ENCODE measurements at places on chromosomes 6 and 20.

DNA sequence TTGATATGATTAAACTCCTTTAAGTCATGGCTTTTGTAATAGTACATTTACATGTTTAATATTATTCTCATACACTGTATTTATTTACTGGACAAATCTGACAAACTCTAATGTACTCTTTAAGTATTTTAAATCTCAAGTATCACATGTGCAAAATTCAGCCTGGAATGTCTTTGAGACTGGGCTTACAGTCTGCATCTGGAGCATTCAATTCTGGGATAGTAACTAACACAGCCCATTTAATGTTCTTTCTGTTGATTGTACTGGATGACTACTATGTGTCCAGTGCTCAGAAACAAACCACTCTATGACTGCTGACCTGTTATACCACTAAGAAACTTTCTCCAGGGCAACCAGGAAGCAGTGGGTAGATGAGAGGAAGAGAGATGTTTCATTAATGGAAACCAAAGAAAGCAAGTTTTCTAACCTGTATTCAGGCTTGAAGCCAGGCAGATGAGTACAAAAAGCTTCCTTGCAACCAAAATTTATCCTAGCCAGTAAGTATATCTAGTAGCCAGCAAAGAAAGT, 26.8 kb downstream of the FBXL4 start:
- DNase-seq = no peak

- DNase-seq = no peak
Measured at GRCh38 chr6:36684447-36684812, 5.9 kb downstream of the CDKN1A start.

GRCh38 chr6:155388591-155388990, 67.0 kb downstream of the NOX3 start:
- DNase-seq = no peak

- DNase-seq = no peak
Measured at GRCh38 chr20:23187751-23188150, 101.6 kb upstream of the CD93 start.

DNA sequence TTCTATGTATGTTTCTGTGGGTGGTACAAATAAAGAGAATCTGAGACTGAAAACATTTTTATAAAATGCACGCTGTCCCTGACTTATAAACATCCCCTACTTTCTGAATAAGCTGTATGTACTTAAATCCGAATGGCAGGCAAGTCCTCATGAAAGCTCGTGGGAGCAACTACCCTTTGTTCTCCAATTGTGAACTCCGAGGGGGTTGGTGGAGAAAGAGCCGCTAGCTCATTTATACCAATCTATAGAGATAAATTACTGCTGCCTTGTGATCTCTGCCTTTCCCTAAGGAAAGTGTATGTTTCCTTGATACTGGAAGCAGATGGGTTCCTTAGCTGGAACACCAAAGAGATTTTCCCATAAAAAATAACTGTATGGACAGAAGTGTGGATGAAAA, 84.5 kb downstream of the GJA10 start:
- no peak for DNase-seq

DNA sequence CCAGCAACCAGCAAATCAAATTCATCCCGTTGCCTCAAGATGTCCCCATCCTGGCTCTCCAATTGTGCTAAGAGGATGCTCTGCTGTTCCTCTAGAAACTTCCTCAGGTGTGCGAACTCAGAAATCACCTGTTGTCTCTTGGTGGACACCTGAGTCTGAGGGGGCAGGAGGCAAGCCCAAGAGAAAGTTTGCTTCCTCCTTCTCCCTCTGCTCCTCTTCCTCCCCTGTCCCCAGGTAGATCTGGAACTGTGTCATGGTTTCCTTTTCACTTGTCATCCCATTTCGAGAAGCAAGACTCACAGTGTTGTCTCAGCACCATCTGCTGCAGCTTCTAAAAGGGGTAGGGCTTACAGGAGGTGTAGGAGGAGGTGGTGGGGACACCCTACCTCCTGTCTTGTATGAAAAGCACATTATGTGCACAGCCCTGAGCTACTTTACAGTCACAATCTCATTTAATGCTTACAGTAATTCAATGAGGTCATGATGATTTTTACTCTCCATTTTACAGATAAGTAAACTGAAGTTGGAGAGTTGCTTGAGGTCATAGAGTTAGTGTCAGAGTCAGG, 2.5 kb downstream of the TRIM10 start:
- no peak for DNase-seq

- no peak for DNase-seq
Measured at GRCh38 chr6:20811109-20811761, 277.0 kb downstream of the CDKAL1 start.

DNA sequence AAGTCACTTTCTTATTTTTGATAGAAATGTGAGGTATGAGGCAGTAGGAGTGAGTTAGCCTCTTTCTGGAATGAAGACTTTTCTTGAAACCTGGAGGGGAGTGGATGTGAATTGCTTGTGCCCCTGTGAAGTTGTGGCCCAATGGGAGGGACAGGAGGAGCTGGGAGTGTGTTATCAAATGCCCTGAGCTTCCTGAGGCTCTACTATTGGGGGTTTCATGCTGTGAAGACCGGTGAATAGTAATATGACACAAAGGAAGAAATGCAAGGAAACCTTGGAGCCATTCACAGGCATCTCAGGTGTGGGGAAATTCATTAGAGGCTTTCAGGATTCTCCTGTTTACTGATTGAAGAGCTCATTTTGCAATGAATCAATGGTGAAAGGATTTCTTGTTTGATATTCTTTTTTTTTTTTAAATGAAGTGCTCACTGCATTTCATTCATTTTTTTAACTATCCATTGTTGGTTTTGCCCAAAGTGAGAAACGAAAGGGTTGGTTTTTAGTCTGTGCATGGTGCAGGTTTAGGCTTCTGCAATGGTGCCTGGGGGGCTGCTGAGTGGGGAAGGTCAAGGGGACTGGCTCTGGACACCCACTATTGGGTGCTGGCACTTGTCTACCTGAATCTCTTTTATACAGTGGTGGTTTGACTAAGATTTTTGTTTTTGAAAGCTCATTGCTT, 8.2 kb downstream of the RNF144B start:
- no peak for DNase-seq

- no peak for DNase-seq
Measured at GRCh38 chr6:149246691-149247384, 70.7 kb upstream of the TAB2 start.

DNA sequence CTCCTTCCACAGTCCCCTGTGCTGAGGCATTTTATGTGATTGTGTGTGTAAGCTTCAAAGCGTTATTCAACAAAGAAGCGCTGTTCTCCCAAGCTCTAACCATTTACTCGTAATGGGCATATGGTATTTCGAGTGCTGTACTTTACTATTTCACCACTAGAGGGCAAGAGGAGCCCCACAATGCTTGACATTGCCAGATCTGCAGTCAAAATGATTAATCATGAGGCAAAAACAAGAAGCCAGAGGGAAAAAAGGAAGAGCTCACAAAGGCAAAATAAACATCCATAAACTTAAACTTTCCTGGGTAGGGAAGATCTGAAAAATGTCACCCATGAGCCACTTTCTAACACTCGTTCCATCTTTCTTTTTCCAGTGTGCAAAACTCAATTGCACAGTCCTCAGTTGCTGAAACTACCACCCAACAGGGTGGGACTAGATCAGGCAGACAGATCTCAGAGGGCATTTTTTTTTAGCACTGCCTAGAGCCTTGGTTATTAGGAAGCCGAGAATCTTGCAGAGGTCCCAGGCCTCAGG, 215.0 kb upstream of the PLCB4 start:
- DNase-seq = no peak
